ENCODE measurements at places on chromosomes 7 and 10. TPM values are rescaled to one million over a fixed set of nuclear protein-coding genes. Genes with fewer than 3 reads are reported as not detected.

Gene CALML3
- 224 TPM for polyA plus RNA-seq

Gene IGFBP3
- polyA plus RNA-seq = 19.8 TPM

Gene ZNF488
- 0.81 TPM for polyA plus RNA-seq

Gene CALCR
- not detected for polyA plus RNA-seq

Gene MTERF1
- polyA plus RNA-seq = 6.0 TPM

Gene GPR26
- polyA plus RNA-seq = not detected

Gene EBLN1
- not detected for polyA plus RNA-seq

Gene CALHM3
- polyA plus RNA-seq = not detected

Gene GNAI1
- 6.2 TPM for polyA plus RNA-seq

Gene CDHR3
- polyA plus RNA-seq = 0.88 TPM

Gene CREB3L2
- polyA plus RNA-seq = 4.9 TPM

Gene FAM25C
- not detected for polyA plus RNA-seq

Gene DNAH11
- 1.6 TPM for polyA plus RNA-seq

Gene SCART1
- polyA plus RNA-seq = 0.31 TPM
